ENCODE measurements at places on chromosomes 5 and 9. TPM values are rescaled to one million over a fixed set of nuclear protein-coding genes. Genes with fewer than 3 reads are reported as not detected.

Gene PTGES
- total RNA-seq = 3.5 TPM

Gene ERP44
- 19.1 TPM for total RNA-seq

Gene CCDC183
- total RNA-seq = 0.45 TPM

Gene MYORG
- 6.1 TPM for total RNA-seq

Measured in aorta (tissue), 5 donors.